ENCODE measurements at places on chromosomes 2 and 18.

- DNase-seq, result no peak
Observed at GRCh38 chr18:78006006-78006773, 756.5 kb downstream of the GALR1 start.

- DNase-seq, result no peak
Observed at GRCh38 chr2:128390991-128391630, 72.4 kb upstream of the HS6ST1 start.

DNA sequence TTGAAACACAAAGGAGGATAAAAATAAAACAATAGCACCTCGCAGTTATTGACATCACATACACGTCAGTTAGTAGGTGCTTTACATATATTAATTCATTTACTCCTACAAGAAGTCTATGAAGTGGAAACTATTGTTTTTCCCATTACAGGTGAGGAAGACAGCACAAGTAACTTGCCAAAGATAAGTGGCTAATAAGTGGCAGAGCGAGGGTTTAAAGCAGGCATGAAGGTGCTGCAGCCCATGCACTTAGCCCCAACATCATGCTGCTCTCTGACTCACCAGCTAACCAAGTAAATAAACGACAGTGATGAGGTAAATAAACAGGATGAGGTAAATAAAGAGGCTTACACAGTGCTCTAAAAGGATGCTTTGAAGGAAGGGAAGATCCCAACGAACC, 498.6 kb upstream of the ZEB2 start:
- DNase-seq, result no peak

GRCh38 chr18:658001-658946, 821 bp downstream of the TYMS start:
- DNase-seq, result peak; percentile 68

GRCh38 chr2:144003460-144004075, 516.4 kb downstream of the ZEB2 start:
- no peak for DNase-seq

DNA sequence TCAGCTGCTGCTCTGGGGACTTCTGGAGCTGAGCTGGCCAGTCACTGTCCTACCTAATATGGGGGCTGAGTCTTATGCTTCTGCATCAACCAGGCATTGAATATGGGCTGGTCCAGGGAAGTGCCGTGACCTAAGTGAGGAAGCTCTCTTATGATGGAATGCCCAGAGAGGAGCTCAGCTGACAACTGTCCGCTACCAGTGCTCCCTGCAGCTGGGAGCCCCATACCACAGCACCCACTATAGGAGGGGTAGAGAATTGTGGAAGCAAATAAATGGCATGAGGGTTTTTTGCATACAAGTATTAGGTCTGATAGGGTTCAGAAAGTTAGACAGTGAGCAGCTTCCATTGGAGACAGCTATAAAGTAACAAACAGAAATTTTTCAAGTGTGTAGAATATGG, 4.5 kb downstream of the TIMM21 start:
- no peak for DNase-seq

- DNase-seq, result peak; percentile 77
Observed at GRCh38 chr18:58805467-58806187, 59.0 kb upstream of the ZNF532 start.

DNA sequence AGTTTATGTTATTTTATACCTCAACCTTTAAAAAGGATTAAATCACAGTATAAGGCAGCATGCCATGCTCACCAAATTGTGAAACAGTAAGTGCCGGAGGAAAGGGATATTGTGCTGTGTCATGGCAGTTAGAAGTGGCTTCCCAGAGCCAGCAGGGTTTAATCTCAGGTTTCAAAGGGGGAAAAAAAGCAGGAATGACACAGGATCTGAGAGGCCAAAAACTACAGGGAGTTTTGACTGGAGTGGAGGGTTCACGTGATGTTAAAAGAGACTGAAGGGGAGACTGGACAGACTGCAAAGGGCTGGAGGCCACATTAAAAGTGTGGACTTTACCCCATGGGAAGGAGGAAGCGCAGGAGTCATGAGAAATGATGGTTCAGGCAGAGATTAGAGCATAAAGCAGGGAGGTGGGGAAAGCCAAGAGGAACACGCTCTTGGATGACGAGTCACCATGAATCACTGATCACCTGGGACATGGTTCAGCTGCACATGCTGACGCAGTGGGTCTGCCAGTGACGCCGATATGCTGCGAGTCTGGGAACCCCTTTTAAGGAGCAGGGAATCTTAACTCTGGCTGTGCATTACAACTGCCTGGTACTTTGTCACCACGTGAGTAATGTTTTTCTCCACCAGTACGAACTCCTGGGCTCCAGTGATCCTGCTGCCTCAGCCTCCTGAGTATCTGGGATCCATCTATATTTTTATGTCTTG, 6.1 kb downstream of the CHMP1B start:
- DNase-seq, result no peak

DNA sequence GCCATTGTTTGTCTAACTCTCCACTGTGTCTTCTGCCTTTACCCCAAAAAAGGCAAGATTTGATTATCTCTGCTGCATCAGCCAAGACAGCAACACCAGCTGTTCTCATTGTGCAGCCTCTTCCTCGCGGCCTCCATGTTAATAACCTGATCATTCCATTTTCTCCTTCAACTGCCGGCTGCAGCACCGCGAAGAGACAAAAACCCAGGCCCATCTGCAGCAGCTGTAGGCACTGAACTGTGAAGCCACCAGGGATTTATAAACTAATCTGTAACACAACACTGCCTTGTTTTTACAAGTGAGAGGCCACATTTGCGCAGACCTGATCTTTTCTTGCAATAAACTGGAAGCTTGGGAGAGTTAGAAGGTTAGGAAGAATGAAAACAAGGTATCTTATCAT, 147.8 kb downstream of the SATB2 start:
- peak; percentile 77 for DNase-seq

GRCh38 chr18:52222211-52222610, 117.8 kb upstream of the DCC start:
- DNase-seq, result no peak

DNA sequence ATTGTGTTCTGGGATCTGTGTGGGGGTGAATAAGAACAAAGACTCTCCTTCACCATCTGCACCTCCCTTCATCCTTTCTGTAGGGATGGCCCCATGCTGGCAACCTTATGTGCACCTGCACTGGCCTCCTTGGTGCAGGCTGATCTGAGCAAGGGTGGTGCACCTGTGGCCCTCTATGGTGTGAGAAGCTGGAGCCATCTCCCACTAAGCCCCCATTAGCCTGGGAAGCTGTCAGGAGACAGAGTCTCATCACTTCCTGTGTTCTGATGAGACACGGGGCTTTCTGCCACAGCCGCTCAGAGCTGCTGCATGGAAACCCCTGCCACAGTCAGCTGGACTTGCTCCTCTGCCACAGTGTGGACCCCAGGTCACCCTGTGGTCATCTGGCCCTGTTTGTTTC, 565.3 kb upstream of the SALL3 start:
- DNase-seq, result no peak

GRCh38 chr18:55833543-55833942, 245.6 kb upstream of the TCF4 start:
- no peak for DNase-seq

- DNase-seq, result peak; percentile 97
Observed at GRCh38 chr2:135664623-135665068, 77.0 kb upstream of the UBXN4 start.

GRCh38 chr2:217553202-217553601, 449.6 kb downstream of the TNS1 start:
- no peak for DNase-seq

DNA sequence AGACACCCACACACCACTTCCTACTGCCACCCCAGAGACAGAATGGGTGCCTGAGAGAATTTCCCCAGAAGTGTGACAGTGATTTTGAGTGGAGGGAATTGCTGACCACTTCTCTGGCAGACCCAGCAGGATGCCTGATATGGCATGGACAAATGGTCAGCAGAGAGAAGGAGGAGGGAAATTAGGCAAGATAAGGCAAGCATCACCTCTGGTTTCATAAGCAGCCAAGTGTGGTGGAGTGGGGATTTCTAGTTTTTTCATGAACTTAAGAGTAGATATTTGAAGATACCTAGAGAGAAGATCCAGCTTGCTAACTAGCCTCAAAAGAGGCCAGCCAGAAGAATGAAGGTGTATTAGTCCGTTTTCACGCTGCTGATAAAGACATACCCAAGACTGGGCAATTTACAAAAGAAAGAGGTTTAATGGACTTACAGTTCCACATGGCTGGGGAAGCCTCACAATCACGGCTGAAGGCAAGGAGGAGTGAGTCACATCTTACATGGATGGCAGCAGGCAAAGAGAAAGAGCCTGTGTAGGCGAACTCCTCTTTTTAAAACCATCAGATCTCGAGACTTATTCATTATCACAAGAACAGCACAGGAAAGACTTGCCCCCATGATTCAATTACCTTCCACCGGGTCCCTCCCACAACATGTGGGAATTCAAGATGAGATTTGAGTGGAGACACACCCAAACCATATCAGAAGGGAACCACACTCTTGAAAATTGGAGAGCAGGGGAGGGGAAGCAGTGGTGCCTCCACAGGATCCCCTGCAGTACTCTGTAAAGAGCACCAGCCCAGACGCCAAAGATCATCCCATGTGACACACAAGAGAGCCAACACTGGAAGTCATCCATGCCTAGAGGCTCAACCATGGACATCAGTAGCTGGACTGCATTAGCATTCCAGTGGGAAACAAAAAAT, 64.2 kb downstream of the RBM43 start:
- no peak for DNase-seq
